ENCODE measurements at places on chromosomes 6 and 20. TPM values are rescaled to one million over a fixed set of nuclear protein-coding genes. Genes with fewer than 3 reads are reported as not detected.

The ZNF341 gene
- total RNA-seq: 0.88 TPM

The HSPA1L gene
- 1.0 TPM for total RNA-seq

The HLA-DQA2 gene
- not detected for total RNA-seq

The FAM83C gene
- total RNA-seq: not detected

The CABLES2 gene
- total RNA-seq: 6.3 TPM

The CYP24A1 gene
- 3.3 TPM for total RNA-seq

The PPDPF gene
- 76.4 TPM for total RNA-seq

The SPATA25 gene
- total RNA-seq: 2.9 TPM

The IMPG1 gene
- 1.0 TPM for total RNA-seq

The ENPP1 gene
- total RNA-seq: 2.4 TPM

The RIPPLY2 gene
- total RNA-seq: 8.1 TPM

The AHCY gene
- total RNA-seq: 89.5 TPM

The KHDC1L gene
- total RNA-seq: not detected

The CCN5 gene
- total RNA-seq: 1.4 TPM

The RHAG gene
- not detected for total RNA-seq

The TSPO2 gene
- not detected for total RNA-seq

The RPS18 gene
- total RNA-seq: 8,362 TPM

The LY6G6D gene
- not detected for total RNA-seq

The MICA gene
- total RNA-seq: 7.2 TPM

The CHRNA4 gene
- 7.6 TPM for total RNA-seq

The TPX2 gene
- total RNA-seq: 5.4 TPM

The SUMO4 gene
- total RNA-seq: 2.0 TPM

All from motor neuron (in vitro differentiated cells).